Progenitor cell of endocrine pancreas (in vitro differentiated cells): ENCODE measurements at places on chromosomes 5 and 9. TPM values are rescaled to one million over a fixed set of nuclear protein-coding genes. Genes with fewer than 3 reads are reported as not detected.

MOB3B gene
- 15.3 and 15.4 TPM in 2 replicates for total RNA-seq

- no peak for DNase-seq
- peaks cover 4% of the 10 kb centered on the region for H3K4me1 ChIP-seq
- H3K27me3 ChIP-seq = peaks cover 12% of the 10 kb centered on the region
- no peaks in the 10 kb centered on the region for H3K36me3 ChIP-seq
- H3K27ac ChIP-seq = no peak overlapping the region
These were observed 353.8 kb upstream of the WWC1 start for GRCh38 chr5:167937635-167937998.

DNA sequence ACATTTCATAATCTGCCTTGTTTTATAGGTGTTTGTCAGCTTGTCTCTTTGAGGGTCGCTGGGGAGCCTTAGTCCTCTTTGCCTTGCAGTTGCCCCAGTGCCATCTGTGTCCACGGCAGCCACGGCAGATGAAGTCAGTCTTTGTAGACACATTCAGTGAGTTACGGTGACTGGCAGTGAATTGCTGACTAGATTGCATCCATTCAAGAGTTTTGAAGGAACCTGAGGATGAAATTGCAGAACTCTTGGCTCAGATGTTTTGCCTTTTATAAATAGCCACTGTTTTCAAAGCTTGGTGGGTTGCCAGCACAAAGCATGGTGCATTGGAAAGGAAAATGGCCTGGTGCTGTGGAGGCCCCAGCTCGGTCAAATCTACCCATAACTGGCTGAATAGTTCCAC is 125.6 kb downstream of the TRIO start:
- no peaks in the 10 kb centered on the region for H3K27me3 ChIP-seq
- DNase-seq = no peak
- H3K4me1 ChIP-seq = peaks cover 63% of the 10 kb centered on the region
- H3K4me3 ChIP-seq = no peak overlapping the region

DNA sequence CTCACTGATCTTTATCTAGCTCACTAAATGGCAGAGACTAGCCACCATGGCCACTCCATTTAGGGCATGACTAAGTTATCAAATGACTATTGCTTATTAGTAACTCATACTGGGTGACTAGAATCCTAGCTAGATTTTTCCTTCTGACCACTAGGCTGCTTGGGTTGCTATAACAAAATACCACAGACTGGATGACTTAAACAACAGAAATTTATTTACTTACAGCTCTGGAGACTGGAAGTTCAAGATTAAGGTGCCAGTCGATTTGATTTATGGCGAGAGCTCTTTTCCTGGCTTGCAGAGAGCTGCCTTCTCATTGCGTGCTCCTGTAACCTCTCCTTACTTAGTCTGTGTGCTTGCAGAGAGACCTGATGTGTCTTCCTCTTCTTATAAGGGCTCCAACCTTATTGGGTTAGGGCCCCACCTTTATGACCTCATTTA is 55.0 kb upstream of the APC start:
- no peak overlapping the region for H3K4me3 ChIP-seq
- peaks cover 1% of the 10 kb centered on the region for H3K4me1 ChIP-seq
